ENCODE measurements at places on chromosomes 7 and 10.

DNA sequence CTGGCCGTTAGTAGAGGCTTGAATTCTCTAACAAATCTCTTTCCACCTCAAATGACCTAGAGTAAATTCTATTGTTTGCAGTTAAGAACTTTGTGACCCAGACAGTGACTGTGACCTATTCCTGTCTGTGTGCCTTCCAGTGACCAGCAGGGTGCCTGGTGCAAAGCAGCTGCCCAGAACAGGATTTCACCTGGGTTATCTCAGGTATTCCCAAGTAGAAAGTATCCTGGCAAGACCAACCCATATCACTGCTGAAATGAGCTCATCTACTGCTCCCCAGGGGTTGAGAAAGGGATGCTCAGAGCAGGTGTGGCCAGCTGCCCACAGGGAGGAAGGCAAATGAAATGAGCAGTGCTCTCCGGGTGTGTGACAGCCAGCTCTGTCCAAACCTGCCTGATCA, 2.1 kb upstream of the MSMB start:
- no peak for ATAC-seq

GRCh38 chr10:113430634-113431397, 122.0 kb upstream of the HABP2 start:
- ATAC-seq, result no peak

DNA sequence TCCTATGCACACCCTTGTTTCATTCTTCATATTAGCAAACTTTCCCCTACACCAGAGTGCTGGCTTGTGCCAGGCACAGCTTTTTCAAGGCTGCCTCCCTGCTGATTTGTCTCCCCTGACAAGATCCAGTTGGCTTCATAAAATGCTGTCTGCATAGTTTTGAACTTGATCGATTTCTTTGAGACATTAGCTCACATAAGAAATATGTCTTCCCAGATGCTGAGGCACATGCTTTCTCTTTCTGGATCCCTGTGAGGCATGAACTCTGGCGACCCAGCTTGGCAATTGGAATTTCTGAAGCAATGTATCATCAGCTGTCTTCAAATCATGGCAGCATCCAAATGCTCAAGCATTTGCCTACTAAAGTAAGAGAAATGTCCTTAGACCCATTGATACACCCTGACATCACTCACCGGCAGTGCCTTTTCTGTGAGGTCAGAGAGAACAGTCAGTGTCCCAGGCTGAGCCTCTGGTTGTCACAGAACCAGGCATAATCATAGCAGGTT, 616.4 kb upstream of the GHITM start:
- no peak for ATAC-seq

GRCh38 chr7:79711660-79712059, 258.2 kb upstream of the MAGI2 start:
- ATAC-seq, result no peak

DNA sequence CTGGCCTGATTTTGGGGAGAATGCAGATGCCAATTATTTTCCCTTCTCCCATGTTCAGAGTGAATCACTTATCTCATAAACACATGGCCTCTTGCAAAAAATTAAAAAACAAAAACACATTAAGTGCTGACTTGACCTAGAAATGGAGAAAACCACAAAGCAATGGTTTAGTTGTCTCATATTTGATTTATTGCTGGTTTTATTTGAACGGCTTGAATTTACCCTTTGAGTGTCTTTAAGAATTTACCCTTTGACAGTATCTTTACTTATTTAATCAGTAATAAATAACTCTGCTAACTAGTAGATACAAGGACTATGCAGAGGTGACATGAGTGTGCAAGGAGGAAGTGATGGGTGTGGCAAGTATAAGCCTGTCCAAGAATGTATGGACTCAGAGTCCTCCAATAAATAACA, 68.1 kb upstream of the GSDME start:
- ATAC-seq, result no peak

DNA sequence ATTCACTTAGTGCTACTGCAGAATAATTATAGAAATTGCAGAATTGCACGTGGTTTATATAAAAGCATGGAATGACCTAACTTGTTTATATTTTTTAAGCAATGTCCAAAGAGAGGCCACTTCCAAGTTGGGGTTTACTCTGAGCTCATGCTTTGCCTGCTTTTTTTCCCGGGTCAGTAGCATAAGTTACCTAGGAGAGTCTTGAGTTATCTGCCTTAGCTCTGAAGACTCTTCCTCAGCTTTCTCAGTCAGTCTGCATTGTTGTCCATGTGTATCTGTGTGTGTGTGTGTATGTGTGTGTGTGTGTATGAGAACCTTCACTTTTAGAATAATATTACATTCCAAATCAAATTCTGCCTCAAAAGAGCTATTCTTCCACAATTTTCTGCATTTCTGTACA, 239.5 kb upstream of the TCF7L2 start:
- ATAC-seq, result no peak

GRCh38 chr7:78510580-78511188, 712.1 kb downstream of the PHTF2 start:
- peak; percentile 95 for ATAC-seq

DNA sequence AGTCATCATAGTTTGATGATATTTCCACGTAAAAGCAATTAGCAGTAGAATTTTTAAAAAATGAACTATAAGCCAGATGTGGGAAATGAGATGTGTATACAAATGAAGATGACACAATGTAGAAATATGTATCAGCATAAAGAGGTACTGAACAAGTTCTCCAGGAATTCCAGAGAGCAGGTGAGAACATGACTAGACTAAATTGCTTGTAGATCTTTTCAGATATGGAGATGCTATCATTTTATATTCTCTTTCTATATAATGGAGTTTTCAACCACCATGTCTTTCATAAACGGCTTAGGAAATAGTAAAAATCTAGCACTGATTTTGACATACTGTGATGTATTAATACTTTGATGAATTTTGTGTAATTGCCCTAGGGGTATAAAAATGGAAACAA, 130.9 kb downstream of the SEMA3D start:
- ATAC-seq, result no peak

DNA sequence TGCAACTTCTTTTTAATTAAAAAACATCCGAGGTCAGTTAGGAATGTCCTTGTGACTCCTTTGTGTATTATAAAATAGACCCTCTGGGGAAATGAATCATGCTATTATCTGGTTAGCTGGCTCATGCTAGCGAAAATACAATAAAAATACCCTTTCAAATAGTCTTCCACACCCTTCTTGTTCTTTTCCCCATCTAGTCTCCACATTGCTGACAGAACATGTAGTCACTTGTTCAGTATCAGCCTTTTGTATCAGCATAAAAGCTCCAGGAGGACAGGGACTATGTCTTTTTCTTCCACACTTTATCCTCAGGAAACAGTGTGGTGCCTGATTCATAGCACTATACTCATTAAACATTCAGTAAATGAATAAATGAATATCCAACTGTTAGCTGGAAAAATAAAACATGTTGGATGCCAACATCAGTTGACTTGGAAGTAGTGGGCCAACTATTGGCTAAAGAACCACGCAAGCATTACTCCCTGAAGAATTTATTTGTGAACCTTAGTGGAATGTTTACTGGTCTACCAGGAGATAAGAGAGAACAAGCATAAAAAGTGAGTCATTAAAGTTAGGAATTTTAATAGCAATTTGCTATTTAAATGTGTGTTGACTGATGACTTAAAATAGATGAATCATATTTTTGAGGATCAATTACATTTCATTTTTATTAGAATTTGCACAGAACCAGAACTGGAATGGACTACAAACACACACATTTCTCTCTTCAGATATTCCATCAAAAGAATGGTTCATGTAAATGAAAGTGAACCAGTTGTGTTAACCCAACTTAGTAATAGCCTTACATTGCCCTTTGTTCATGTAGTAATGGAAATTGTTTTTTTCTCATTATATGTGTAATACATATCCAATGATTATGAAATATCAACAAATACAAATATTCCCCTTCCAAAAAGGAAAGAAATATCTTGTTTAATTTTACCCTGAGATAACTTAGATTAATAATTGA, 129.6 kb downstream of the DKK1 start:
- peak; percentile 83 for ATAC-seq

GRCh38 chr10:83545901-83546391, 593.4 kb upstream of the GHITM start:
- no peak for ATAC-seq

DNA sequence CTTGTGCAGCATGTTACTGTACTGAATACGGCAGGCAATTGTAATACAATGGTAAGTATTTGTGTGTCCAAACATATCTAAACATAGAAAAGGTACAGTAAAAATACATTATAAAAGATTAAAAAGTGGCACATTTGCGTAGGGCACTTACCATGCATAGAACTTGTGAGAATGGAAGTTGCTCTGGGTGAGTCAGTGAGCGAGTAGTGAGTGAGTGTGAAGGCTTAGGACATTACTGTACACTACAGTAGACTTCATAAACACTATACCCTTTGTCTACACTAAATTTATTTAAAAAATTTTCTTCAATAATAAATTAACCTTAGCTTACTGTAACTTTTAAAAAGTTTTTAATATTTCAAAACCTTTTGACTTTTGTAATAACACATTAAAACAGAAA, 37.5 kb downstream of the BPGM start:
- no peak for ATAC-seq

DNA sequence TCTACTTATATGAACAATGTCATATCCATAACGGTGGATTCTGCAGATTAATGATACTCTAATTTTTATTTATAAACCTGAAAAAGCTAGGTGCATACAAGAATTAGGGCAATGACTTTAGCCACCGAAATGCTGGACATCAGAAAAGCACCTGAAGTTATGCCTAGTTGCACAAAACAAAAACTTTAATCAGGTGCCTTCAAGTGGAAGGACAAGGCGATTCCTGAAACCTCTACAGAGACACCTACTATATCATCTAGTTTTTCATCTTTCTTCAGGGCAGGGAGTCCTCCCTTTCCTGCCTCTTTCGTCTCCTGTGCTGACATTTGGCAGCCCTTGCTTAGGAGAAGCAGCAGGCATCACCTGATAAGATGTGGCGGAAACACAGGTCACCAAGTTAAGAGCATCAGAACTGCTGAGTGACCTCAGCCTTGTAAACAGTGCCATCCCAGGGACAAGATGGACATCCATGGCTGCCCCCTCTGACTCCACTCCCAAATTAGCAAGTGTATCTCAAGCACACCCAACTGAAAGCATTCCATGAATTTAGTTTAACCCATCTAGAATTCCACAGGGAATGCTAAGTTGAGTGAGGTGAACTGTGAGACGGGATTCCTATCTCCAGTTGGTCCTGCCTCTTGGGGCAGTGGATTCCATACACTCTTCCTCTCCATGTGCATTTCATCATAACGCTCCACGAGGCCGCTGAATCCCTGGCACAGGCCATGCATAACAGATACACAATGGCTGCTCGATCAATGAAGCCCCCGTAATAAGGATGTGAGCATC, 5.8 kb downstream of the ITPRIP start:
- no peak for ATAC-seq

DNA sequence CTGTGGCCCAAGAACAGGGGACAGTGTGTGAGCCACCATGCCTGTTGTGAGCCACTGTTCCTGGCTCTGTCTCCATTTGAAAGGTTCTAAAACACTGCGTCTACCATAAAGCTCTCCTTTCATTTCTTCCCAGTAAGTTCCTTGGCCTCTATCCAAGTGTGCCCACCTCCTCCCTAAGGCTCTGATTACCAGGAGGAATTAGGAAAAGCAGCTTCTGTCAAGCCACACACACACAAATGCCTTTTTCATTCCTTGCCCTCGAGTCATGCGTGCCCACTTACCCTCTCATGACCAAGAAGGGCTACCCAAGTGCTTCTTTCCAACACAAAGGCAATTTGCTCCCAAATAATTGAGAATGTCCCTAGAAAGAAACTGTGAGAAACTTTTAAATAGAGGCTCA, 70.8 kb upstream of the PARD3 start:
- no peak for ATAC-seq

- no peak for ATAC-seq
Observed at GRCh38 chr7:119937745-119938144, 335.2 kb upstream of the KCND2 start.

- ATAC-seq, result no peak
Observed at GRCh38 chr10:59754951-59755350, 1.7 kb upstream of the MRLN start.

GRCh38 chr7:73861305-73861704, 346 bp downstream of the TMEM270 start:
- ATAC-seq, result no peak

- no peak for ATAC-seq
Observed at GRCh38 chr10:11670381-11670780, 58.9 kb upstream of the USP6NL start.

DNA sequence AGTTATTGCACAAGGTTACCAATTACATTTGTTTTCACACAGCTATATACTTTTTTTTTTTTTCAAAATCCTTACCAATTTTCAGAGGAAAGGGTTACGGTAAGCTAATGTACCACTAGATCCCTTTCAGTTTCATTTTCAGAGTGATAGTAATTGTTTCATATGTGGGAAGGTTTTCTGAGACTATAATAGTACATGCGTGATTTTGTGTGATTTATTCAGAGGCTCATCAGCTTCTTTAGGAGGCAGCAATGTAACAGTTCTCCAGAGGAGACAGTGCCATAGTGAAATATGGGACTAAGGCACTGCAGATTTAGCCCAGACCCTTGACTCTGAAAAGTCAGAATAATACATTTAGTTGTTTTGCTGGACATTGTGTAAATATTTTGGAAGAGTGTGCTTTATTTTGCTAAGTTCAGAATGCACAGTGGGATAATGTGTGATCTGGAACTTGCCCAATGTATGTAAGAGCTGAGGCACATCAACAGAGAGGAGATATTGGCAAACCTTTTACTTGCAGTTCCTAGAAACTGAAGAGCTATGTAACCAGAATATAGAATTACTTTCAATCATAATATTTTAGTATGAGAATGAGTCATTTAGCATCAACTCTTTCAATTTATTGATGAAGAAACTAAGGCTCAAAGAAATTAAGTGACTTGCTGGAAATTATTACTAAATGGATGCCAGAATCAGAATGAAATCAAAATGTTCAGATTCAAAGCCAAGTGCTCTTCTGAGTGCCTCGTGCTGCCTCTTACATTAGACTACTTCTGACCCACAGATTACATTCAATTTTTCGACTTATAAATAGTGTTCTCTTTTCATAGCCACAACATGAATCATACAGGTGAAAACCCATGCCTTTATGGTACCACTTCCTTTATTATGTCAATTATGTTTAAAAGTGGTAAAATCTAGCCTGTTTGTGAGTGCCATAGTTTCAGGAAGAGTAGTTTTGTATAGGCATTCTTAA, 207.7 kb upstream of the TEX47 start:
- ATAC-seq, result no peak

DNA sequence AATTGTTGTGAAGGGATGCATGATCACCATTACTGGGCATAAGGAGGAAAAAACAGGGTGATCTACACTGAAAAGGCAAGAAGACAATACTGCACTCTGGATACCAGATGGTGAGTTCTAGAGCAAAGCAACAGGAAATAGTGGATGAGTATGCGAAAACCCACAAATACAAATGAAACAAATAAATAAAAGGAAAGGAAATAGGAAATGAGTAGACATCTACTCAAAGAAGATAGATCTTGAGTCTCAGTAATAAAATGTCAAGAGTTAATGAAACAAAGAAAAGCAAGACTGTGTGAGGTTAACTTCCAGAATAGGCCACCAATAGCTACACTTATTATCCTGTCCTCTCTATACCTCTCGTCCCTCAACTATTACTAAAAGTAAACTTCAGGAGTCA, 11.7 kb downstream of the ORC5 start:
- no peak for ATAC-seq

Data from SK-N-SH treated with all-trans-retinoic acid at 6 μM for 48 hours (cell line).